Upper lobe of left lung (tissue), 6 donors: ENCODE measurements at places on chromosomes 5 and 9. TPM values are rescaled to one million over a fixed set of nuclear protein-coding genes. Genes with fewer than 3 reads are reported as not detected.

- H3K36me3 ChIP-seq = no peaks in the 10 kb centered on the region
- DNase-seq = no peak
These were observed 208.8 kb downstream of the DNAH5 start for GRCh38 chr5:13735691-13736090.

The NR2F1-AS1 gene
- 19.9 TPM for total RNA-seq

DNA sequence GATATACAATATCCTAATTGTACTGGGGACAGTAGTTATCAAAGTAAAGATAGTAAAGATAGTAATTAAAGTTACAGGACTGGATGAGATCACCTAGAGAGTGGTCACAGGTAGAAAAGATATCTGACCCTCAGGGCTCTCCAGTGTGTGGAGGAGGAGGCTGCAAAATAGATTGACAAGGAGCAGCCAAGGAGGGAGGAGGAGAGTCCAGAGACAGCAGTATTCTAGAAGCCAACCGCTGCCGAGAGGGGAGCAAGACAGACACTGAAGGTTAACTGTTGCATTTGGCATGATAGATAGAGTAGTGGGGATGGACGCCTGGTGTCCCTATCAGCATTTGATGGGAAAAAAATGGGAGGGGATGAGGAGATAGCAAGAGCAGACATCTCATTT is 17.0 kb upstream of the F2RL1 start:
- H3K36me3 ChIP-seq = no peaks in the 10 kb centered on the region
- H3K27ac ChIP-seq = no peak overlapping the region
- H3K4me1 ChIP-seq = no peaks in the 10 kb centered on the region
- no peak for DNase-seq
- no peaks in the 10 kb centered on the region for H3K27me3 ChIP-seq

GRCh38 chr5:108634010-108634616 is 113.6 kb upstream of the FER start:
- no peaks in the 10 kb centered on the region for H3K36me3 ChIP-seq
- no peak overlapping the region for H3K27ac ChIP-seq
- no peak for DNase-seq
- no peaks in the 10 kb centered on the region for H3K4me1 ChIP-seq

DNA sequence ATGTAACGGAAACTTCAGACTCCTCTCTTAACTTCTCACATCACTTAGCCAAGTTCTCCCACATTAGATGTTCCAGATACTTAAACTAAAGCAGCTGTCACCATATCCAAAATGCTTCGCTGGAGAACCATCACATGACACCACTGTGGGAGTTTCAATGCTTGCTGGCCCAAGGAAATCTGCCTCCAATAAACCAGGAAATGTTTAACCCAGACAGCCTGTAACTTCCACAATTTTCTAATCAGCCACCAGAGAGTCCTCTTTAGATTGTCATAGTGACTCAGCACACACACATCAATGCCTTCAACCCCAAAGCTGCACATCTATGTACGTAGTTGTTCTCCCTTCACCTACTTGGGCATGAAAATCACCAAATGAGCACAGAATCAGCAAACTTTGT is 118.7 kb downstream of the LPAR1 start:
- H3K4me1 ChIP-seq = peaks cover 3% of the 10 kb centered on the region
- DNase-seq = peak; percentile 24
- no peaks in the 10 kb centered on the region for H3K27me3 ChIP-seq

- H3K4me1 ChIP-seq = no peaks in the 10 kb centered on the region
- no peaks in the 10 kb centered on the region for H3K27me3 ChIP-seq
- H3K4me3 ChIP-seq = no peak overlapping the region
- H3K27ac ChIP-seq = no peak overlapping the region
- no peak for DNase-seq
These were observed 7.0 kb downstream of the ZNF346 start for GRCh38 chr5:177029498-177029897.
